Naive thymus-derived CD4-positive, alpha-beta T cell (primary cell): ENCODE measurements at places on chromosomes 3 and 15. TPM values are rescaled to one million over a fixed set of nuclear protein-coding genes. Genes with fewer than 3 reads are reported as not detected.

- no peak overlapping the region for H3K27ac ChIP-seq
- DNase-seq: no peak
- peaks cover 10% of the 10 kb centered on the region for H3K36me3 ChIP-seq
- H3K27me3 ChIP-seq: no peaks in the 10 kb centered on the region
Measured at GRCh38 chr3:126865736-126866135, 117.2 kb upstream of the PLXNA1 start.

DNA sequence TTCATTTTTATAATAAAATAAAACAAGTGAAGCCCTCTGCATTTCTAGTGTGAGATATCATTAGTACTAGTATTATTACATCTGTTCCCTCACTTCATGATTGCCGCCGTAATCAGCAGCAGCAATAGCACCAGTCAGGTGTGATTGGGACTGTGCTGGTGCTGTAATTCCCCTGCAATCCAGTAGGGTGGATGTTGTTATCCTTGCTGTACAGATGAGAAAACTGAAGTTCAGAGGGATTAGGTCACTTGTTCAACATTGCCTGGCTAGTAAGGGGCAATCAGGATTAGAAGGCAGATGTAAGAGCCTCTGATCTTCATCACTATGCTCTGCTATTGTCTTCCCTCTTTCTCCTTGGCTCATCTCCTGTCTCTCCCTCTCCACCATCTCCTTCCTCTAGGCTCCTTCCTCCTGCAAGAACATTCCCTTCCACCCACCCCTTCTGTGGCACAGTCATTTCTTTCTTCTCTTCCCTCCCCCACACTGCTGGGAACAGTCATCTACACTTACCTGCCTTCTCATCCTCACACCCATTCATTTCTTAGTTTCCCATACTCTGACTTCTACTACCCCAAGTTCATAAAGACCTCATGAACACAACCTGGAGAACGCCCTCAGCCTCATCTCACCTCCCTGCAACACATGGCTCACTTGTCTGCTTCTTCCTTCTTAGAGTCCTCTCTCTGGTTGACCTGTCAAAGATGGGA, 29.7 kb downstream of the CRYGS start:
- H3K4me1 ChIP-seq: peaks cover 48% of the 10 kb centered on the region
- H3K36me3 ChIP-seq: no peaks in the 10 kb centered on the region
- DNase-seq: no peak
- H3K27ac ChIP-seq: no peak overlapping the region
- no peaks in the 10 kb centered on the region for H3K27me3 ChIP-seq
- H3K4me3 ChIP-seq: no peak overlapping the region

DNA sequence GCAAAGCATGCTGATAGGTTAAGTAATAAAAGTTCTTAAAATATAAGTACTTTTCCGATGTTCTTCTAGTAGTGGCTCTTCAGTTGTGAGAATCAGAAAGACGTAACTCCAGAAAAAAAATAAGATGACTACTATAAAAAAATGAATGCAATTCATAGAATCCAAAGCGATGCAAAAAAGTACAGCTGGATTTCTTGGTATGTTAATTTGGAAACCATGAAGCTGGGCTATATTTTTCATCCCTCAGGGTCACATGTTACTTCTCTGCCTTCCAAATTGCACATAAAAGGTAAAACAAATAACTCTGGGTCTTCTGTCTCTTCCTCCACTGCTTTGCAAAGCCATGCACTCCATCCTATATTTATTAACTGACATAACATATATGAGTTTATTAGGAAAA, 843.9 kb upstream of the DPPA4 start:
- H3K4me1 ChIP-seq: no peaks in the 10 kb centered on the region
- DNase-seq: no peak
- no peaks in the 10 kb centered on the region for H3K36me3 ChIP-seq
- no peak overlapping the region for H3K27ac ChIP-seq
- no peak overlapping the region for H3K4me3 ChIP-seq
- H3K27me3 ChIP-seq: no peaks in the 10 kb centered on the region

DNA sequence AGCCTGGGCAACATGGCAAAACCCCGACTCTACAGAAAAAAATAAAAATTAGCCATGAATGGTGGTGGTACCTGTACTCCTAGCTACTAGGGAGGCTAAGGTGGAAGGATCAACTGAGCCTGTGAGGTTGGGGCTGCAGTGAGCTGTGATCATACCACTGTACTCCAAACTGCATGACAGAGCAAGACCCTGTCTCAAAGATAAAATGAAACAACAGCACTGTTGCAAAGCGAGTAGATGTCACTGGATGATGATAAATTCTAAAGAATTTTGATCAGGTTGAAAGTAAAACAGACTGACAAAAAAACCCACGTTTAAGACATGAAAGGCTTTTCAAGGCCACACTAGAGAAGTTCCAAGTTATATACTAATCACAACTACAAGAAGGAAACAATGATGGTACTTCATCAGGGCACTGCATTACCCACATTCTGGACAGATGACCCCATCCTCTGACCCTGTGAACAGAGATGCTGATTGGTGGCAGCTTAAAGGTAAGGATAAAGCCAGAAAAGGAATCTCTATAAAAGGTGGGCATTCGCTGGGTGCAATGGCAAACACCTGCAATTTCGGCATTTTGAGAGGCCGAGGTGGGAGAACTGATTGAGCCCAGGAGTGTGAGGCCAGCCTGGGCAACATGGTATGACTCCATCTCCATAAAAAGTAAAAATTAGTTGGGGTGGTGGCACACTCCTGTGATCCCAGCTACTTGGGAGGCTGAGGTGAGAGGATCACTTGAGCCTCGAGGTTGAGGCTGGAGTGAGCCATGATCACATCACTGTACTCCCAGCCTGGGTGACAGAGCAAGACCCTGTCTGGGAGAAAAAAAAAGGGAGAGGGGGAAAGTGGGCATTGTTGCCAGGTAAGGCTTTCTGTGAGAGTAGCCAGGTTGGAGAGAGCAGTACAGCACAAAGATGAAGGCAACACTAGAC, 59.2 kb downstream of the TBL1XR1 start:
- no peak overlapping the region for H3K27ac ChIP-seq
- no peaks in the 10 kb centered on the region for H3K27me3 ChIP-seq
- H3K4me1 ChIP-seq: peaks cover 26% of the 10 kb centered on the region
- no peak for DNase-seq
- H3K36me3 ChIP-seq: no peaks in the 10 kb centered on the region

GRCh38 chr3:109532257-109533216, 195.2 kb upstream of the DPPA4 start:
- H3K27ac ChIP-seq: no peak overlapping the region
- no peaks in the 10 kb centered on the region for H3K4me1 ChIP-seq
- peak; percentile 39 for DNase-seq
- H3K4me3 ChIP-seq: no peak overlapping the region

DNA sequence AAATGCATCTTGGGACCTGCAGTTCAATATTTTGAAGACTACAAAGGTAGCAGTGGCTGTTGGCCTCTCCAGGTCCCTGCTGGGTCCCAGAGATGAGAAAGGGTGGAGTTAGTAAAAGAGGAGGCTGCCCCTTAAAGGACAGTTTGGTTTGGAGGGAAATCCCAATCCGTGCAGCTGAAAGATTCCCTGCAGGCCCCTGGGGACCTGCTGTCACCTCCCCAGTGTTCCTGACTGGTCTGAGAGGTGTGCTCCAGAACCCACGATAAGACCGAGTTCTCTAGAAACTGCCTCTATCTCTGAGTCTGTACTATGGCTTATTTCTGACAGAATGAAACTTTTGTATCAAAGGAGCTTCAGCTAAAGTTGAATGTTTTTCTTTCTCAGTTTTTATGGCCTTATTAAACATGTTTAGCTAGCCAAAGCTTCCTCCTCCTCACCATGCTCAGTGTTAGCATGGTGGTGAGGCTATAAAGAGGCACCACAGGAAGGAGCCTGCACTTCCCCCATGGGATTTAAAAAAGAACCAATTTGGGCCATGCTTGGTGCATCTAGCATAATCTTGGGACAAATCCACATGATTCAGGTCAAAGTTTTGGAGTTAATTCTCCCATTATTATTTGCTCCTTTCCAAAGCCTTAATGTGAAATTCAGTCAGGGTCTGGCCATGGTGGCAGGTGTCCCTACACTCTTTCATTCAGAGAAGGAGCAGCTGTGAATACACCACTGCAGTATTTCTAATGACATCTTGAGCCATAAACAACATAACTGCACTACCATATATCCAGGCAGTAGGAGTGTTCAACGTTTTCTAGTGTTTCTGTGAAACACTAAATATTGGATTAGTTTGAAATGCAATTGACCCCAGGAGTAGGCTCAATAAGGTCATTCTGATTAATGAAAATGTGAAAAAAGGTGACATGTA, 74.4 kb downstream of the ATP1B3 start:
- H3K36me3 ChIP-seq: no peaks in the 10 kb centered on the region
- H3K4me1 ChIP-seq: no peaks in the 10 kb centered on the region
- H3K4me3 ChIP-seq: no peak overlapping the region
- H3K27ac ChIP-seq: no peak overlapping the region
- no peak for DNase-seq
- H3K27me3 ChIP-seq: no peaks in the 10 kb centered on the region

DNA sequence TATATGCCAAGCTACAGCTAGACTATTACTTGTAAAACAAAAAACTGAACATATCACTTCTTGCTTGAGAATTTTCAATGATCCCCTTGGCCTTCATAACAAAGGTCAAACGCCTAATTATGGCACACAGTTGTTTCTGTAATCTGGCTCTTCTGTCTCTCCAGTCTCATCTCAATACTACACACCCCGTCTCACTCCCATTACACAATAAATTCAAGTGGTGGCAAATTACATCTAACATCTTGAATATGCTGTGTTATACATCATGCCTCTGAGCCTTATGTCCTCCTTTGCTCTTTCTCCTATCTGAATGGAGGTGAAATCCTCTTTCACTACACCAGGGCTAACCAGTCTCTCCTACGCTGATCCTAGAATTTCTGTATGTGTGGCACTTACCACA, 140.4 kb downstream of the TBL1XR1 start:
- H3K27ac ChIP-seq: no peak overlapping the region
- H3K36me3 ChIP-seq: no peaks in the 10 kb centered on the region
- DNase-seq: no peak
- no peaks in the 10 kb centered on the region for H3K27me3 ChIP-seq
- H3K4me3 ChIP-seq: no peak overlapping the region

DNA sequence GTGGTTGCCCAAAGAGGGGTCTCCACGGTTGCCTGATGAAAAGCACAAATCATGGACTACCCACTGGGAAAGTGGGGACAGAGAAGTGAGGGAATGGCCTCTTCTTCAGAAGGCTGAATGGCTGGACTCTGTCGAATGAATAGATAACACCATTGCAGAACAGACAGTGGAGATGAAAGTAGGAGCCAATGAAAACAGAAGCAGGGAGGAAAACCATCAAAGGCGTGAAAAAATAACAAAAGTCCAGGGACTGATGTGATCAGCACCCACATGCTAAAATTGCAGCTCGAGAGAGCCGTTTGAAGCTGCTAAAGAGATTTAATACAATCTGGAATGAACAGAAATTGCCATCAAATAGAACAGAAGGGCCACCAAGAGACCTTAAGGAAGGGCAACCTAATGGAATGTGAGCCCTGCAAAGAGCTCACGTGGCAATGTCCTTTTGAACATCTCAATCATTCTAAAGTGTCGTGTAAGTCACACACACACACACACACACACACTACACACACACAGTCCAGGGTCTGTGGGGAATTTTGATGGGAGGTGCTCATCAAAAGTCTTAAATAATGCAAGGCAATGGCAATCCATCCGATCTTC, 130.9 kb upstream of the ICE2 start:
- H3K36me3 ChIP-seq: no peaks in the 10 kb centered on the region
- H3K27me3 ChIP-seq: no peaks in the 10 kb centered on the region
- DNase-seq: no peak
- no peaks in the 10 kb centered on the region for H3K4me1 ChIP-seq
- no peak overlapping the region for H3K4me3 ChIP-seq

GRCh38 chr15:48946840-48947187, 16.9 kb downstream of the SHC4 start:
- H3K27ac ChIP-seq: no peak overlapping the region
- no peak for DNase-seq
- no peaks in the 10 kb centered on the region for H3K4me1 ChIP-seq
- H3K27me3 ChIP-seq: no peaks in the 10 kb centered on the region
- no peaks in the 10 kb centered on the region for H3K36me3 ChIP-seq
- no peak overlapping the region for H3K4me3 ChIP-seq

DNA sequence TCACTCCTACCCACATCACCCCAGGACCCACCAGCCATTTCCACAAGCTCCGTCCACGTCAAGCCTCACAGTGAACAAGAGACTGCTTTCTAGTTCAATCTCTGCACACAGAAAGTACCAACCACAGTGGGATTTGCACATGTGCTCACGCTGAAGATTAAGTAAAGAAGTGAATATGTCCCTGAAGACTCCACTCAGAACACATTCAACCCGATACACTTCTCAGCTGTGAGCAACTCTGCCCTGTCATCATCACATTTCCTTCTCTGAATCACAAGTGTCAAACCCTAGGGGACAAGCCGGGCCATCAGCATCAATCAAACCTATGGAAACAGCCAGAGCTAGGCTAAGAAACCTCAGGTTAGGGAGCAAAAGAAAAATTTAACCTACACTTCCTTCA, 1.9 kb downstream of the STIMATE start:
- peaks cover 29% of the 10 kb centered on the region for H3K4me1 ChIP-seq
- H3K27me3 ChIP-seq: no peaks in the 10 kb centered on the region
- H3K27ac ChIP-seq: peak overlapping the region; percentile 8
- H3K4me3 ChIP-seq: no peak overlapping the region
- H3K36me3 ChIP-seq: no peaks in the 10 kb centered on the region

DNA sequence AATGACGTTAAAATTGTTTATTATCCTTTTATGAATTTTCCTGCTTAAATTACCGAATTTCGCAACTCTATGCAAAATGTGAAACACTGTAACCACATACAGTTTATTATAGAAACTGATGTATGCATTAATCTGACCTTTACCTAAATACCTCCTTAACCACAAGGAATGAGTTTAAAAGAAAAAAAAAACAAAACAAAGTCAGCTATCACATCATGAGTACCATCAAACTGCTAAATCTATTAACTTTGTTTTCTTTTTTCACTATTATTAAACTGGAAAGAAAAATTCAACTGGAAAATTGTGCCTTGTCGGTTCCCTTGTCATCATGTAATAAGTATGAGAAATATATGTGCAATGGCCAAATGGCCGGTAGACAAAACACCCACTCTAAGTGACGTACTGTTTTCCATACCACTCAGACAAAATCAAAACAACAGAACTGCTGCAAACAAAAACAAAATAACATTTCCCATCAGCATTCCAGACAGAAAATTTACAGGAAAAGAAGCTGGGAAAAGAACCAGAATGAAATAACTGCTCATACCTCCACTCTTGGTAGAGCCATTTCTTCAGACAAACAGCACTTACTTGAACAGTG, 415.3 kb downstream of the FOXP1 start:
- H3K36me3 ChIP-seq: peaks cover 47% of the 10 kb centered on the region
- H3K27me3 ChIP-seq: no peaks in the 10 kb centered on the region
- H3K27ac ChIP-seq: no peak overlapping the region
- DNase-seq: no peak

- no peaks in the 10 kb centered on the region for H3K4me1 ChIP-seq
- DNase-seq: no peak
- no peak overlapping the region for H3K4me3 ChIP-seq
- H3K27ac ChIP-seq: no peak overlapping the region
Measured at GRCh38 chr3:187400756-187401155, 32.6 kb downstream of the RTP4 start.

GRCh38 chr3:126777366-126777765, 73.3 kb downstream of the CHCHD6 start:
- H3K36me3 ChIP-seq: no peaks in the 10 kb centered on the region
- no peaks in the 10 kb centered on the region for H3K4me1 ChIP-seq
- DNase-seq: no peak
- no peaks in the 10 kb centered on the region for H3K27me3 ChIP-seq

CDHR4 gene
- not detected for polyA plus RNA-seq

FGF7 gene
- not detected for polyA plus RNA-seq

CHRNA5 gene
- polyA plus RNA-seq: not detected

ARHGEF3 gene
- polyA plus RNA-seq: 94.7 TPM

FMN1 gene
- polyA plus RNA-seq: not detected

CCK gene
- polyA plus RNA-seq: not detected

ADAMTS7 gene
- polyA plus RNA-seq: not detected

ARPP21 gene
- not detected for polyA plus RNA-seq

PTPRG gene
- polyA plus RNA-seq: not detected
